ENCODE measurements at places on chromosomes 16 and 17. TPM values are rescaled to one million over a fixed set of nuclear protein-coding genes. Genes with fewer than 3 reads are reported as not detected.

Gene GPR142
- total RNA-seq = not detected

Gene SGSH
- total RNA-seq = 17.6 TPM

Gene TBC1D3E
- not detected for total RNA-seq

Gene KRTAP1-1
- not detected for total RNA-seq

Gene CLDN9
- not detected for total RNA-seq

Gene GDE1
- 34.3 TPM for total RNA-seq

Gene LITAFD
- total RNA-seq = not detected

Gene TMIGD1
- not detected for total RNA-seq

Gene GDPD1
- total RNA-seq = 0.49 TPM

Gene TMC5
- total RNA-seq = under 0.01 TPM

Gene DNAAF8
- total RNA-seq = not detected

Gene TERB1
- total RNA-seq = 0.08 TPM

Gene MARVELD3
- total RNA-seq = not detected

Gene KCNH6
- not detected for total RNA-seq
